Renal pelvis (tissue), 12 donors: ENCODE measurements at places on chromosomes 2 and 18.
A peak's percentile ranks its signal among the peaks of the same experiment; 100 is the strongest.

DNA sequence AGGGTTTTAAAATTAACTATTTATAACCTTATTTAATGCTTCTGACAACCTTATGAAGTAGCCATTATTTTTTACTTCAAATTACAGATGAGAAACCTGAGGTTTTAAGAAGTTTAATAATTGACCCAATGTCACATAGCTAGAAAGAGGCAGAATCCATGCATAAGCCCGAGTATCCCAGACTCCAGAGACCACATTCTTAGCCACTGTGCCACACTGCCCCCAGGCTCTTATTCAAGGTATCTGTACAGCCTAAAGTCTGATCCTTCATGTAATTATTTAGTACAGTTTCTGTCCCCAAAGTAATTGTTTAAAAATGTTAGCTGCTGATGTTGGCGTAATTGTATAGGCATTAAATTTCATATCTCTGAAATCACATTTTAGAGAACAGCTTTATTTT is 124.7 kb upstream of the LRRTM1 start:
- peak; percentile 7 for DNase-seq

DNA sequence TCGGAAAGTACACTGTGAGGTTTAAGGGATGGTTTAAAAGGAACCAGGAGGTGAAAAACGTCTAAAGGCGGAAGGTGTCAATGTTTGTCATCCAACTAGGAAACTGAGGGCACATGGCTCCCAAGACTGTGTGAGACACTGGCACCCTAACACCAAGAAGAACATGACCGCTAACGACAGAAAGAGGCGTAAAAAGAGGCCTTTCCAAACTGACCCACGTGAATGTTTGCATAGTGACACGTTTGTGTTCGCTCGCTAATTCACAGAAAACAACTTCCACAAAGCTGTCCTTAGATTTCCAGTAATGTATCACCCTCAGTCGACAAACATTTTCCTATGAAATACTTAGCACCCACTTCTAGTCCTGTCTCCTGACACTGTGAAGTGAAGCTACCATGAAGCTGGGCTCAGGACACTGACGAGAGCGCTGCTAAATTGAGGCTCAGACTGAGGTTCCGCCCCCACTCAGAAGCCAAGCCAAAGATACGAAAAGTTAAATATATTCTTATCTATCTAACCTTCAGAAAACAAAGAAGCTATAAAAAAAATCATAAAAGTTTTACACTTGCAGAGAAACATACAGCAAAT is 86.5 kb downstream of the ZNF516 start:
- no peak for DNase-seq

DNA sequence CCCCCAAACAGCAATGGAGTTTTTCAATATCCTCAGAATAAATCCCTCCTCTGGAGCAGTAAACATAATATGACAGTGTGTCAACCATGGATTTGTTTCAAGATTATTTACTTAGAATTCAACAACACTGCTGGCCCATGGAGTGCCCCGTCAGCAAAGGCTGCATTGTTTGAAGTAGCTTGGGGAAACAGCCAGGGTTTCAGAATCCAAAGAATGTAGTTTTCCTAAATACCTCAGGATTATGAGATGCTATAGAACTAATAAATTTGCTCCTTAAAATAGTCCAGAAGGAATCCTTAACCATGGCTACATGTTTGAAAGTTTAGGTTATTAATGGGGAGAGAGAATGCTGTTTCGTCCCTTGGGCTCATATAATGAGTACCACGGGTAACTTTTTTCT is 13.1 kb upstream of the CETN1 start:
- peak; percentile 40 for DNase-seq

- DNase-seq = peak; percentile 56
Measured at GRCh38 chr2:43305012-43305411, 78.6 kb upstream of the ZFP36L2 start.

DNA sequence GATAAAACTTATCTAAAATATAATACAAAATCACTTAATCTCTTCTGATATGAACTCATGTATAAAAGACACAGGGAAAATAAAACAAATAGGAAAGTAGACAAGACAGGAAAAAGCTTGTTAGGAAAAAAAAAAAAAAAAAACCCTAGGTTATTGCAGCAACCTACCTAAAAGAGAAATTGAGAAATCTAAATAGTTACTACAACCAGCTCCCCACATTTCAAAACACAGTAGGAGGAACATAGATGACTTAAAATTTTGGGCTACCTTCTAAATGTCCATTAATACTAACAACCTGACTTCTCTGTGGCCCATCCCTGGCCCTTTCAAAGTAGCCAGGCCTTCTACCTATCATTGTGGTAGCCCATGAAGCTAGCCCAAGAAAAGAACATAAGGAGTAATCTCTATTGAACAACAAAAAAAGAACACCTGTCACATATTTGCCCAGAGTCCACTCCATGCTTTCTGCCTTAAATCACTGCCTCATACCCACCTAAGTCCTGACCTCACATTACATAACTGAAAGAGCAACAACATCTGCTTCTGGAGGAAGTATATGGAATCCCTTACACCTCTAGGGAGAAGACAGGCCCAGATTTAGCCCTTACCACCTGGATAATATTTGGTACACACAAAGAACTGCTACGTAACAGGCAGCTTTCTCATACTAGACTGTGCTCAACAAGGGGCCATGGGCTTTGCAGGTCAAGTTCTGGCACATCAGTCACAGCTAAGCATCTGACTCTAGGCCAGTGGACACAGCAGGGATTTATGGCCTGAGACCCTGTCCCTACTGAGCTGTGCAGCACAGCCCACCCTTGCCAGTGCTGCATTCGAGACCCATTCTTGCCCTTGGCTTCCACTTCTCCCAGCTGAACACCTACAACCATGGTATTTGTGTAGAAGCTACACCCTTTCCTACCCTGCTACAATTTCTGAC is 8.5 kb downstream of the SUCLG1 start:
- DNase-seq = no peak

DNA sequence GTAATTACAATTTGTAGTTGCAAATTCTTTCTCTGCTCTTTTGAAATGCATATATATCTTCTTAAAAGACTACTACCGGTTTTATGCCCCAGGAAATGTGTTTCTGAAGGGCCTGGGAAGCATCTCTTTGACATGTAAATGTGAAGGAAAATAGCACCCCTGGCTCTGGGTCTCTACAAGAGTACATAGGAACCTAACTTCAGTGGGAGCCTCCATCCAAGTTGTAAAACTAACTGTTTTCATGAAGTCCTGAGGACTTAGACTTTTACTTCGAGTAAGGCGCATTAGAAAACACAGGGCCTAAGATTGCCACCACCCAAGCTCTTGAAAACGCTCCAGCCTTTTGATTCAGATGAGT is 99.4 kb downstream of the CBLN2 start:
- DNase-seq = no peak

GRCh38 chr2:159226059-159226461 is 60.4 kb downstream of the WDSUB1 start:
- no peak for DNase-seq

- DNase-seq = no peak
Measured at GRCh38 chr2:207113414-207113813, 52.3 kb downstream of the KLF7 start.

DNA sequence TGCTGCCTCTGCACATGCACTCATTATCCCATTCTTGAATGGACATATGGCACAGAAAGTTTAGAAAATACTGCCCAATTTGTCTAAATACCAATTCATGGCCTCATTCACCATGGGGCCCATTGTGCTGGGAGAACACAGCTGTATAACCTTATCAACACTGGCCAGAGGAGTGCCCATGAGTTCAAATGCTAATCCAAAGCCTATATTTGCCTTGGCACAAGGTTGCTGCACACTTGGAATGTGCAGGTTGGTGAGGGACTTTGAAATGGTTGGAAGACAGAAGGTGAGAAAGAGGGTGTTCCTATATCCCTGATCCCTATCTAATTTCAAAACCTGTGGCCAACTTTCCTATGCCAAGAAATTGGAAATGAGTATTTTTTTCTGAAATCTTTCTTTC is 693.9 kb upstream of the ID2 start:
- DNase-seq = no peak

GRCh38 chr2:206193671-206194357 is 34.1 kb downstream of the EEF1B2 start:
- DNase-seq = no peak

DNA sequence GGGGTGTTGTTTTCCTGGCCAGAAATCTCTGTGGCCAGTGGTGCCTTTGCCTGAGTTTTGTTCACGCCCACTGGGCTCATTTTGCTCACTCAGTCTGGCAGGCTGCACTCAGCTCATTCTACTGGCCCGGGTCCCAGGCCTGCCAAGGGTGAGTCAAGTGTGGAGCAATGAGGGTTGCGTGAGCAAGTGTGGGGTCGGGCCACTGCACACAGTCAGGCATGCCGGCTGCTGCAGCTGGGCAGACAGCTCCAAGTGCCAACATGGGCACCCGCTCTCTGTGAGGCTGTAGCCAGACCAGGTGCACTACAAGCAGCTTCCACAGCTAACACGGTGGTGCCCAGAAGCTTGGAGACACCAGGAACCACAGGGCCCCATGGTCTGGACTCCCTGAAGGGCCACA is 801.1 kb upstream of the RAB6C start:
- no peak for DNase-seq

DNA sequence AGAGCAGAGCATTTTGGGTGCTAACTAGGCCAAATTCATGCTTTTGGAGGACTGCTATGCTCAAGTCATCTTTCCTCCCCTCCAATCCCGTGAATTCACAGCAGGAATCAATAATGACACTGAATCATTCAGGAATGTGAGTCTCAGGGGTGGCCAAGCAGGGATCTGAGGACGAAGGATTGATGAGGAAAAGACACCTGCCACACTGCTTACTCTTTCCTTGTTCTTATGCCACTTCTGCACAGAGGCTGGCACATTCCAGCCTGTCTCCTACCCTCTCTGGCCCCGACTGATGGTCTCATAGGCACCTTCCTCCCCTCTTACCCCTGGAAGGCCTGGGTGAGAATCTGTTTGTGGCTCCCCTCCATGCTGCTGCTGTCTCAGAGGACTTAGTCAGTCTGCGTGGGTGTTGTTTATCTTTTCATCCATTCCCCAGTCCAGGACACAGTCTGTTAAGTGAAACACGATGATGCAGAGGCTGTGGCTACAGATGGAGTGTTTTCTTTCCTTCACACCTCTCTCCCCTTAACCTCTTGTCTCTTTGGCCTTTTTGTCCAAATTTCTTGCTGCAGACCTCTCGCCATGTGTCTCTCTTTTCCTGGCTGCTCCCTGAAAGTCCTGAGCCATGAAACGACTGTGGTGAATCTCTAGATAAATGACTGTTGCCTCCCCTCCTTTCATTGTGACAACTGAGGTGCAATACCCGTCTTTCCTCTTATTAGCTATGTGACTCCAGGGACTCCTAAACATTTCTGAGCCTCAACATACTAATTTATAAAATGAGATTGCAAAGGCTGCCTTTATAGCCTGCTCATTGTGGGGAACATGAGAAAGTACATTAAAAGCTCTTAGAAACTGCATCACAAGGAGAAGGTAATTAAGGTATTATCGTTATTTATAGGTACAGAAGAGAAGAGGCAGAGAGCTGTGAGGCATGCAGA is 86.9 kb downstream of the RDH14 start:
- peak; percentile 51 for DNase-seq

- peak; percentile 50 for DNase-seq
Measured at GRCh38 chr2:173607606-173608311, 253.1 kb downstream of the CDCA7 start.

- DNase-seq = no peak
Measured at GRCh38 chr2:65016789-65017188, 27.6 kb downstream of the SLC1A4 start.

DNA sequence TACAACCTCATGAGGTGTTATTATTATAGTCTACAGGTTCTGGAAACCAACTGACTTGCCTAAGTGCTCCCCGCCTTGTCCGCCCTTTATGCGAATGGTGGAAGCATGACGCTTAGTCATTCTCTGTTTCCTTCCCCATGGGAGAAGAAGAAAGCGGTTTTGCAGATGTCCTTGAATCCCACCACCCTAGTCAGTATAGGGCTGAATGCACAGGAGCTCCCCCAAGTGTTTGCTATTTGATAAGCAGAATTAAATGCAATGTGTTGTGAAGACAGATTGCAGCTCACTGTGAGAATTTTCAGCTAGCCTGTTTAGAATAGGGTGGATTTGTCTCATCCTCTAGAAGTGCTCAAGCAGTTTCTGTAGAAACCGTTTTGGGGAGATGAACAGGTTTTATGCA is 652.0 kb downstream of the DCC start:
- no peak for DNase-seq

DNA sequence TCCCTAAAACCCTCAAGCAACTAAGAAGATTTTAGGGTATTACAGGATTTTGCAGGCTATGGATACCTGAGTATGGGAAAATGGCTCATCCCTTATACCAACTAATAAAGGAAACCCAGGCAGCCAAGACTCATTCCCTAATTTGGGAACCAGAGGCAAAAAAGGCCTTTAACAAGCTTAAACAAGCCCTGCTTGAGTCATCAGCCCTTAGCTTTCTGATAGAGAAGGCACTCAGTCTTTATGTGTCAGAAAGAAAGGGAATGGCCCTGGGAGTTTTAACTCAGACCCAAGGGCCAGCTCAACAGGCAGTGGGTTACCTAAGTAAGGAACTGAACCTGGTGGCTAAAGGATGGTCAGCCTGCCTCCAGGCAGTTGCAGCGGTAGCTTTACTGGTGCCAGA is 96.9 kb upstream of the RMP24 start:
- DNase-seq = no peak

DNA sequence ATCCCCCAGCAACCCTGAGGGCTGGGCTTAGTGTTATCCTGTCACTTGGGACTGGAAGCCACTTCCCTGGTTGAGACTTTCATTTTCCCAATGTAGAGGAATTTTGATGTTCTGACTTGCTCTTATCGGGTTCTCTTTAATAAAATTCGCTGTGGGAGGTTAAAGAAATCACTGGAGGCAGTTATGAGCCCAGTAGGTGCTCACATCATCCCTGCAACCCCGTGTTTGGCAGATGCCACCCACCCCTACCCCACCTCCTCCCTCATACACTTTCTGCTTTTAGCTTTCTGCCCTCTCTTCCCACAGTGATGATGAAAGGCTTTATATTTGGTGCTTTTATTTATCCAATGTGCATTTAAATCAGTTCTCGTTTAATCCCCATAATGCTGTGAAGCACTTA is 106.6 kb downstream of the MAPK4 start:
- DNase-seq = no peak

DNA sequence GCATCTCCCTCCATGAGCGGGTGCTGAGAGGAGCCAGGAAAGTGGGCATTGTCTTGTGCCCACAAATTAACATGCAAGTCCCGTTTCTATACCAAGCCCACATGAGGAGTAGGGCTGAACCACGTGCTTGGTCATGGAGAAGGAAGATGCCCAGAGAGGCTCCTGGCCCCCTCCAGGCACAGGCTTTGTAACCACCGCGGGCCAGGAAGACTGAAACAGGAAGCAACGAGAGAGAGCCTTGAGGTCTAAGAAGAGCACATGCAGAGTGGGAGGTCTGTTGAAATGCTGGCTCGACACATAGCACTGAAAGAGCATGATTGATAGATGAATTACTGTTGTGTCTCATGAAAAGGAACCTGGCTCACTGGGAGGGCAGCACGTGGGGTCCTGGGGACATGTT is 36.3 kb downstream of the VWA3B start:
- no peak for DNase-seq

GRCh38 chr2:201883606-201884369 is 77.5 kb downstream of the CDK15 start:
- DNase-seq = no peak
